ENCODE measurements at places on chromosomes 12 and 14.

- no peak for DNase-seq
These were observed 342.8 kb upstream of the DDHD1 start for GRCh38 chr14:53495846-53496343.

DNA sequence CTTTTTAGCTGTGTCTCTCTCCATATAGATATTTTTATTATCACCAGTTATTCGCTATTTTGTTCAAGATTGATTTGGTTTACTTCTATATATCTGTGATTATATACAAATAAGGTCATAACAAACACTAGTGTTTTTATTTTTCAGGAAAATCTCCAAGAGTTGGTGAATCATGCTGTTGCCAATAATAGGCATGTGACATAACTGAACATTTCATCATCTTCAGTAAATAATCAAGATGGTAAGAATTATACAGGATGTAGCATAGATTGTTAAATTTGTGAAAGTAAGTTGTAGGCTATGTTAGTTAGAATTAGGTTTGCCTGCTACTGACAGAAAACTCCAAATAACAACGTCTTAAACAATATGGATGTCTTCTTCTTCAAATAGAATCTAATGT, 240.9 kb upstream of the PDE3A start:
- DNase-seq, result no peak

- no peak for DNase-seq
These were observed 46.0 kb downstream of the VRK1 start for GRCh38 chr14:96843137-96843536.

DNA sequence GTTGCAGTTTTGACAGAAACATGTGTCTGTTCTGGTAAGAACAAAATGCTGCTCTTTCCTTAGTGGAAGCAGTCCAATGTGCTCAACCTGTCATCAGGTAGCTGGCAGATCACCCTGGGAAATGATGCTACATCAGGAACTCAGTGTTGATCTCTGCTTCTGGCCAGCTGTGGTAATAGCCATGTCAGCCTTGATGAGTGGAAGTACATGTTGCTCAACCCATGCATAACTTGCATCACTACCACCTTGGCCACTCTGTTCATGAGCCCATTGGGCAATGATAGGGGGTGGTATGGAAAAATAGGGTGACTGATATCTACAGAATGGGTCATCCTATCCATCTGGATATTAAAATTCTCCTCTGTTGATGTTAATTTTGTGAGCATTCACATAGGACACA, 411.0 kb downstream of the C12orf50 start:
- no peak for DNase-seq

- DNase-seq, result no peak
These were observed 11.5 kb downstream of the GPR33 start for GRCh38 chr14:31476131-31476866.

- DNase-seq, result no peak
These were observed at the start of gene EFS for GRCh38 chr14:23365036-23365731. Gene EFS, minus strand, starts transcription at chr14:23365172. Its CDS starts 147 bp downstream, at chr14:23365025.

GRCh38 chr12:23847857-23848256, 101.6 kb downstream of the SOX5 start:
- no peak for DNase-seq

DNA sequence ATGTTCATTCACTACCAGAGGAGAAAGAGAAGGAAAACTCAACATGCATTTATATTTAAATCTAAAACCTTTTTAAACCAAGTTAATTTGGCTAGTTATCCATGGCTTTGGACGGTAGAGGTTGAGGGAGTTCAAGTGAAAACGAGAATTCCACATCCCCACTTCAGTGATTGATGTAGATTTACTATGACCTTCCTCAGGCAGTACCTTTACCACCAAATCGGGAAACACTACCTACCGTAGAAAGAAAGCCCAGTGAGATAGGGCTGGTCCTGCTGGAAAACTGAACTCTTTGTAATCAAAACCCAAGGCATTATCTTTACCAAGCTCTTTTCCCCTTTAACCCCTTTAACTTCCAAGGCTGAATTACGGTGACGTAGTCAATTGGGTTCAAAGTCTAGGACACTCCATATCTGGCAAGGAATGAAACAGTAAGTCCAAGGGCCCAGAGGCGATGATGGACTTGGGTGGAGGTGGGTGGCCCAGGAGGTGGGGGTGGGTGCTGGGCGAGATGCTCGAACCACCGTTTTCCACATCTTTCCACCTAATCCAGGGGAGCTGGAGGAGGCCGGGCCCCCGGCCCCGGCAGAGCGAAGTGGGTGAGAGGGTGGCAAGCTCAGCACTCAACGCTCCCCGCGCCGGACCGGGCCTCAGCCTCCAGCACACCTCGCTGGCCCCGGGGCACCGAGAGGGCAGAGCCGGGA, 618 bp downstream of the SEC23A start:
- DNase-seq, result no peak

DNA sequence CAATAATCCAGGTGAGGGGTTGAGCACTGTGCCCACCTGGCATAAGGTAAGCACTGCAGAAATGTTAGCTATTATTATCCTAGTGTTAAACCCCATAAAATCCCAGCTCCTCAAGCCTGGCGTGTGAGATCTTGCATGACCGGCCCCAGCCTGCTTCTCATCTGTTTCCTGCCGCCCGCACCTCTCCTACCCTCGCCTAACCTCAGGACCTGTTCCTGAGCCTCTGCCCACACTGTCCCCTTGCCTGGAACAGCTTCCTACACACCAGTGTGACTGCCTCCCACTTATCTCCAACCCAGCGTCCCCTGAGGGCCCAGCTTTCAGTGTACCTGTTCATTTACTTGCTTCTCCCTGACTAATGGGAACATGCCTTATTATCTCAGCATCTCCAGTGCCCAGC, 24.7 kb downstream of the ISCA2 start:
- no peak for DNase-seq

- no peak for DNase-seq
These were observed 90.5 kb downstream of the TSPAN9 start for GRCh38 chr12:3167636-3168035.

- DNase-seq, result peak; percentile 65
These were observed at the start of gene CNTN1 for GRCh38 chr12:40691913-40692764. Gene CNTN1, plus strand, starts transcription at chr12:40692439.

GRCh38 chr12:86050010-86050409, 175.9 kb downstream of the NTS start:
- DNase-seq, result no peak

DNA sequence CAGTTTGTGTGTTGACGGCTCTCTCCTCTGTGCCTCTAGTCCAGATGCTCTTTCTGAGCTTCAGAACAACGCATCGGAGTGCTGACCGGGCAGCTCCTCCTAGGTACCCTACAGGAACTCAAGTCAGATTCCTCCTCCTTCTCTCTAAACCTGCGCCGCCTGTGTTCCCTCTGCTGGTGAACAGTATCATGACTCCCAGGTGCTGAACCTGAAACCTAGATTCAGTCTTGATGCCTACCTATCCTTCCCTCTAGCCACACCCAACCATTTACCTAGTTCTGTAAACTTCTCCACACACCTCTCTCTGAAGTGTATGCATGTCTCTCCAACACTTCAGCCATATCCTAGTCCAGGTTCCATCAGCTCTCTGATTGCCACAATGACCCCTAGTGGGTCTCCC, 112.7 kb downstream of the EFCAB11 start:
- no peak for DNase-seq

- no peak for DNase-seq
These were observed 5.5 kb downstream of the CSRNP2 start for GRCh38 chr12:51077930-51078329.

GRCh38 chr14:105420101-105420973, 710 bp downstream of the MTA1 start:
- DNase-seq, result peak; percentile 77

DNA sequence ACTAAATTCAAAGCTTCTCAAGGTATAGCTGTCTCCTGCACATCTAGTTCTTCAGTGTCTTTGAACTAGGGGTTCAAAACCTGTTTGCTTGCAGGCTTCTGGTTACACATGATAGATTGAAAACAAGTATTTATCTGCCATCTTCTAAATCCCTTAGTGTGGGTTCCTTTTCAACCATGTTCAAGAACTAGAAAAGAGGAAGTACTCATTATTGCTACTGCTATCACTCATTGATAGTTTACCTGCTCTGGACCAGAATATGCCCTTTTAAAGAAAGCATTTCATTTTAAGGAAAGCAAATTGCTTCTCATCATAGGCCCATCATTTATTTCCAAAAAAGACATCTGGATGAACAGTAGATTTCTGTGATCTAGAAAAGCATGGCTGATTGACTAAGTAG, 37.1 kb upstream of the VSX2 start:
- DNase-seq, result no peak

DNA sequence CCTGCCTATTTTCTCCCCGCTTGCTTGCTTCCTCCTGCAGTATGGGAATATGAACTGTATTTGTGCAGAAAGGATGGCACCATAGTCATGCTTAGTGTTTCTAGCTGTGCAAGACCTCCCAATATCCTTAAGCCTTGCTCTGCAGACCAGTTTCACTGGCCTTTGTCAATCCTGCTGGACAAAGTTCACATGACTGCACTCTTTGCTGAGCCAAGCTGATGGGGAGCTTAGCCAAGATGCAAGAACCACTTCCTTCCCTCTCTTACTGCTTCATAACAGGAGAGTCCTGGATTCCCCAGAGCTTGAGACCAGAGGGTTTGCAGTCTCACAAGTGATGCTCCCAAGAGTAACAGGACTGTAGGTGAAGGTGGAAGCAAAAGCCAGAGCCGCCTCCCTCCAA, 3.8 kb downstream of the ASIC1 start:
- DNase-seq, result no peak

- DNase-seq, result peak; percentile 79
These were observed 26.1 kb upstream of the UBC start for GRCh38 chr12:124940393-124941169.

DNA sequence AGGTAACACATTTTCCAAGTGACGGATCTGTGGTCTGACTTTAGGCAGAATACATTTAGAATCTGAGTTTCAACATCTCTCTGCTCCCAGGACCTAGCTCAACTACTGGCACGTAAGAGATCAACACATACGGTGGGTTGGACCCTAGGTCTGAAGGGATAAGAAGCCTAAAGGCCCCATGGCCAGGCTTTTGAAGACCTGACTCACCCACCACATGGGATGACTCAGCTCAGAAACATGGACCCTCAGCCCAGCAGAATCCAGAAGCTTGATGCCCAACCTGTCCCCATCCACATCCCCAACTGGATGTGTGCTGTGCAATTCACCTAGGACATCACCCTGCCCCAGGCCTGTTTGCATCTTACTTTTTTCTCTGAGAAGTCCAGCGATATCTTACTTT, 770.2 kb downstream of the BCL11B start:
- no peak for DNase-seq

DNA sequence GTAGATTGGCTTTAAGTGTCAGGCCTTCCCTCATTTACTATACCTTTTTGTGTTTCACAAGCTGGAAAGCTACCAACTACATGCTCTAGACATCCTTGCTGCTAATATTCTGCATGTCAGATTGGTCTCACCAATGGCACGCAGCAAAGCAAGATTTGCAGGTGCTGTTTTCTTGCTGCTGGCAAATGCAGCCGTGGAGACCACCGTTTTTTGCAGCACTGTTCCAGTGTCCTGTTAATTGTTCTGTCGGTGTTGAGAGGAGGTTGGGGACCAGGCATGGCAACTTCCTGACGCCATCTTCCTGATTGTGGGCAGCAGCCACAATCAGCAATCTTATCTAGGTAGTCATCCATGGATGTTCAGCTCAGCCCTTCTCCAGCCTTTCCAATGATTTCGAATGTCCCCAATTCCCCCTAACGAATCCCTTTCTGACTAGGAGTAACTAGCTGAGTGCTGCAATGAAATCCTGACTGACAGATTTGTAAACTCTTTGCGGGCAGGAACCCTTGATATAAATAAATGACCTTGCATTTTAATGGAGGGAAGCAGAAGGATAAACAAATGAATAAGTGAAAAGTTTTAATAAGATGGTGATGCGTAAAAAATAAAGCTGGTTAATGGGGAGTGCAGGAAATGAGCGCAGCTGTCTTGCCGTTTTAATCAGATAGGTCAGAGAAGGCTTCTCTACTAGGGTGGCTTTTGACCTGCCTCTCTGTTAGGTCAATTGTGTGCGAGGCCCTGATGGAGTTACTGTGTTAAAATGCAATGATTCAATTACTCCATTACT, 574 bp upstream of the CRADD start:
- DNase-seq, result no peak

DNA sequence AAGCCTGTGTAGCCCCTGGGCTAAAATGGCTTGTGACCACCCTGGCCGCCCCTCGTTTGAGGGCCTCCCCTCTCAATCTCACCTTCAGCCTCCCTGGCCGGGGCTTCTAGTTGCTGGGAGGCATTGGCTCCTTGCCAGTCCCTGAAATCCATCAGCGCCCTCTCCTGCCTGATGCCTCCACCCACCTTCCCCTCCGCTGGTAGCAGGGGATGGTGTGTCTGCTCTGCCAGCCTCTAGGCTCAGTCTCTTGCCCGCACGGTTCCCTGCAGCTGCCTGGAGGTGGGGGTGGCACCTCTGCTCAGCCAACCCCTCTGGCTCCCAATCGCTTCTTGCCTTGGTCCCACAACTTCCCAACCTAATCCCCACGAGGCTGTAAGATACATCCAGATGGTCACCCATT, 167.9 kb downstream of the PHETA1 start:
- no peak for DNase-seq

GRCh38 chr12:116922194-116922897, 11.6 kb downstream of the FBXW8 start:
- DNase-seq, result peak; percentile 29

- no peak for DNase-seq
These were observed 27.9 kb downstream of the ACTN1 start for GRCh38 chr14:68951035-68951797.

- peak; percentile 1 for DNase-seq
These were observed 82.9 kb downstream of the PAPOLA start for GRCh38 chr14:96584907-96585671.

DNA sequence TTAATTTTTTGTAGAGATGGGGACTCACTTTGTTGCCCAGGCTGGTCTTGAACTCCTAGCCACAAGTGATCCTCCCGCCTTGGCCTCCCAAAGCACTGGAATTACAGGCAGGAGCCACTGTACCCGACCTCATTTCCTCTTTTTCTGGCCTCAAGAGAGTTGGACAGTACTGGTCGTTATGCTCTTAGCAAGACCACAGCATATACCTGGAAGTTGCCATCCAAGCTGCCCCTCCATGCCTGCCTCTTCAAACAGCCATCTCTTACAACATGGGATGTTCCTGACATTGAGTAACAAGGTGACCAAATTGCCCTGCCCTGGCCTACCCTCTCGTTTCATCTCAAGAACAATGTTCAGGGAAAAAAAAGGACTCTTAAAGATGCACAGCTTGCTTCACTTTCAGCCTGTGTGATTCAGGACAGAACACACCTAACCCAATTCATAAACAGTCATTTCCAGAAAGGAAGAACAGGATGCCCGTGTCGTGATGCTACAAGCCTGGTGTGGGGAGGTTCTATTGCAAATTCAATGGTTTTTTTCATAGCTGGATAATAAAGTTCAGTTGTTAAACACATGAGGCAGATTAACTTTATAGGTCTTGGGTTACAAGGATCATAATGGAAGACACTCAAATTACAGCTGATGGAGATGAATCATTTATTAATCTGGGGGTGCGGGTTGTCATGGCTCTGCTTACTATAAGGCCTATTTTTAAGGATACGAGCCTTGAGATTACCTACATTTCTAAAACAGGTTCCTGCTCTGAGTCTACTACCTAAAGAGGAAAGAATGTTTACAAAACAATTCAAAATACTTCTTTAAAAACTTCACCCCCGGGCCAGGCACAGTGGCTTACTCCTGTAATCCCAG, 11.9 kb downstream of the GLTP start:
- DNase-seq, result no peak

GRCh38 chr12:101375573-101375972, 32.0 kb downstream of the ARL1 start:
- no peak for DNase-seq
